Cerebellar cortex (tissue), 1 donor: ENCODE measurements at places on chromosomes 4 and X.

DNA sequence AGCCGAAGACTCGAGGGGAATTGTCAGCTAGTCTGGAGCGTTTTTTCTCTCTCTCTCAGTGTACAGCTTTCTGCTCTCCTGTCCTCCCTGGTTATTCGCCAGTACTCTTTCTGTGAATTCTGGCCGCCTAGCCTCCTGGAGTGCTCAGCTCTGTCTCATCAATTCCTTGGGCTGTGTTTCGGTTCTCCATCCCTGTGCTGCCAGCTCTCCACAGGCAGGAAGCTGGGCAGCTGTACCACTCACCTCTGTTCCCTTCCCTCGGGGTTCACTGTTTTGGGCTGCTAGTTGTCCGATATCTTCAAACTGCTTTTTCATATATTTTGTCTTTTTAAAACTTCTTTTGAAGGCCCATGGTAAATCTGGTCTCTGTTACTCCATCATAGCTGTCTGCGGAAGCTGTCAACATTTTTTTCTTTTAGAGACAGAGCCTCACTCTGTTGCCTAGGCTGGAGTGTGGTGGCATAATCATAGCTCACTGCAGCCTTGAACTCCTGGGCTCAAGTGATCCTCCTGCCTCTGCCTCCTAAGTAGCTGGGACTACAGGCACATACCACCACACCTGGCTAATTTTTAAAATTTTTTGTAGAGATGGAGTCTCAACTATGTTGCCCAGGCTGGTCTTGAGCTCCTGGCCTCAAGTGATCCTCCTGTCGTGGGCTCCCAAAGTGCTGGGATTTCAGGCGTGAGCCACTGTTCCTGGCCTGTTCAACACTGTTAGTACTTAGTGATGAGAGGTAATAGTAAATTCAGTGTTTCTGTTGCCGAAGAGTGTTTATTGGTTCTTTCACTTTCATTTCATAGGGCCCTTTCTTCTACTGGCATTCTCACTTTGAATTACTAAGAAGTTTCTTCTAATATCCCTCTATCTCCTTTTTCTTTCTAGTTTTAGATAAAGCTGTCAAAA is 18.6 kb downstream of the ZCCHC4 start:
- no peak for DNase-seq

GRCh38 chrX:38662640-38663039 is 101.3 kb downstream of the TSPAN7 start:
- DNase-seq, result no peak

- no peak for DNase-seq
Observed at GRCh38 chr4:47538111-47538824, 53.2 kb downstream of the ATP10D start.

DNA sequence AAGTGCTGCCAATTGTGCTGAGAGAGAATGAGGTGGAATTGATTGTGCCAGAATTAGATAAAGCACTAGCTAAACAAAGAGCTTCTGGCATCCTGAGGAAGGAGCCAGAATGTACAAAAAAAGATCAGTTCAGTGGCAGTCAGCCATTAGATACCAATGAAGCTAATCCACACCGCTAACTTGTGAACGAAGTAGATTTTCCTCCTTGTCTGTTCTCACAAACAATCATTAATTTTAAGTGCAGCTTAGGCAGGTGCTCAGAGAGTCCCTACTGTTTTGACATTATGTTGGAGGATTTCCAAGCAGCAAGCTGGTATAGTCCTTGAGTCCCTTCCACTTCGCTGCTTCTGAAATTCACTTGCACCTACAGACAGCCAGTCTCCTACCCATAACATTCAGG is 617.4 kb downstream of the CENPC start:
- peak; percentile 96 for DNase-seq

- no peak for DNase-seq
Observed at GRCh38 chr4:152045449-152045806, 284.6 kb upstream of the GATB start.

DNA sequence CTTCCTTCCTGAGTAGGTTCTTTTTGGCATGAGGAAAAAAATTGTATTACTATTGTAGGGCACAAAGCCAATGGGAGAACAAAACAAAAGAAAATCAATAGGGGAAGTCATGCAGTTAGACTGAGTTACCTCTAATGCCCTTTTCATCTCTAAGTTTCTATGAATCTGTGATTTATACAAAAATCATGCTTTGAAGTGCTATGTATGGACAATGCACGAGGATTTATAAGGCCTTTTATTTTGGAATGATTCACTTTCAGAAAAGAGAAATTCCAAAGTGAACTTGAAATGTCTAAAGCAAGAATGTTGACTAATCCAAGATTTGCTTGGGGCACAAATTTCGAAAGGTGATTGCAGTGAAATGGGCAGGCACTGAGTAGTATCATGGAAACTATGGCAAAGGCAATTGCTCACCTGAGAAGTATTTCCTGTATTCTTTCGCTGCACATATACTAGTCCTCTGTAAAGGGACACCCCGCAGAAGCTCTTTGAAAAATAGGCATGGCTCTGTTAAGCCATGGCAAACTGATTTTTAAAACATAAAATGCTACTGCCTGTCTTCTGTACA is 52.8 kb downstream of the ADGRG4 start:
- no peak for DNase-seq

GRCh38 chrX:67558267-67558666 is 14.4 kb downstream of the AR start:
- DNase-seq, result no peak

GRCh38 chrX:17812763-17813162 is 48.3 kb downstream of the RAI2 start:
- peak; percentile 11 for DNase-seq

DNA sequence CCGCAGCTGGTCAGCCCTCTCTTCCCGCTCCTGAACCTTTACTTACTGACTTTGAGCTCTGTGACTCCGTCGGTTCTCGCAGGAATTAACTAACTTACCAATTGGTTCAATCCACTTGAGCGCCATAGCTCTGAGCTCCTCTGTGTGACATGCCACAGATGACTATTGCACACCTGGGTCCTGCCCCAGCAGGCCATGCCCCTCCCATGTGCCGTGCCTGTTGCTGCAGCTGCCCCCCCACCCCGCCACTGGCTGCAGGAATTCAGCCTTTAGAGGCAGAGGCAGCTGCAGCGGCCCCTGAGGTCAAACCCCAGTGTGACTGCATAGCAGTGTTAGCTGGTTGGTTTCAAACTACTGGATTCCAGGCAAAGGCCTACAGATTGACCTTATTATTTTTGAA is 70.6 kb downstream of the MTMR1 start:
- no peak for DNase-seq

DNA sequence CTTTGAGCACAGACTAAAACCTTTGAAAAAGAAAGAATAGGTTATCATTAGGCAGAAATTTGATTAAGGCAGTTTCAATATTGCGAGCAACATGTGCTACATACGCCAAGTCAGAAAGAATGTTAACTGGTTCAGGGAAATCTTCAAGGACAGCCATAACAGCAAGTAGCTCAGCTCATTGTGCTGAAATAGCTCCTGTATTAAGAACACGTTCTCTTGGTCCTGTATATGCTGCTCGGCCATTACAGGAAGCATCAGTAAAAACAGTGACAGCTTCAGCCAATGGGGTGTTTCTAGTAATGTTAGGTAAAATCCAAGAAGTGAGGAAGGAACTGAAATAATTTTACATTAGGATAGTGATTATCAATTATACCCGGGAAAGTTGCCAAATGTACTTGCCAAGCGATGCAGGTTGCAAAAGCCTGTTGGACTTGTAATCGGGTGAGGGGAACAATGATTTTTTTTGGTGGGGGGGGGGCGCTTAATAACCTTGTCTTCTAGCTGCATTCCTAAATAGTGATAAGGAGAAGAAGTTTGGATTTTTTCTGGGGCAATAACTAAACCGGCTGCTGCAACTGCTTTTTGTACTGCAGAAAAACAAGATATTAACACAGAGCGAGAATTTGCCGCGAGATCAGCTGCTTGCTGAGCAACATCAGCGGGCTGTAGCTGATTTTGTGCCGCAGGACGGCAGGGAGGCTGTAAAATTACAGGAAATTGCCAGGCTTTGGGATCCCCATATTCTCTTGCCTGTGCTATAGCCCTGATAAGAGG is 49.4 kb upstream of the RASSF6 start:
- DNase-seq, result no peak

DNA sequence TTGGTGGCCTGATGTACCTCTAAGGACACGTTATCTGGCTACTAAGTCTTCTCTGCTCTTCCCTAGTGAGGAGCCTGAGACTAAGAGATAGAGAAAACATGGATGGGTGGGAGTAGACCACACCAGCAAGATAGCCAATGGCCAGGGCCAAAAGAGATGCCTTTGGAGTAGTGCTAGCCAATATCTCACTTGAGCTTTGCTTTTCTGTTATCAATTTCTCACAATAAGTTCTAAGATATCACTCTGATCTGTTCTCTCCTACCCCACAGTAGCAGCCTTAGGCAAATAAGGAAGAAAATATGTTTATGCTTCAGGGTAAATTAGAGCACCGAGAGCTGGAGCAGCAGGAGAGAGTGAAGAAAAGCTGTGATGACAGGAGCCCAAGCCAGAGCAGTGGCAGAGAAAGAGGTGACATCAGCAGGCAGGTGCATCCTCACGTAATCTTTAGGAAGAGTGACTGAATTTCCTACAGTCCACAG is 343.9 kb upstream of the NOCT start:
- DNase-seq, result no peak
